ENCODE measurements at places on chromosomes 3 and 15.
A peak's percentile ranks its signal among the peaks of the same experiment; 100 is the strongest.

GRCh38 chr3:115361806-115362205 is 214.7 kb upstream of the ZBTB20 start:
- DNase-seq: no peak

DNA sequence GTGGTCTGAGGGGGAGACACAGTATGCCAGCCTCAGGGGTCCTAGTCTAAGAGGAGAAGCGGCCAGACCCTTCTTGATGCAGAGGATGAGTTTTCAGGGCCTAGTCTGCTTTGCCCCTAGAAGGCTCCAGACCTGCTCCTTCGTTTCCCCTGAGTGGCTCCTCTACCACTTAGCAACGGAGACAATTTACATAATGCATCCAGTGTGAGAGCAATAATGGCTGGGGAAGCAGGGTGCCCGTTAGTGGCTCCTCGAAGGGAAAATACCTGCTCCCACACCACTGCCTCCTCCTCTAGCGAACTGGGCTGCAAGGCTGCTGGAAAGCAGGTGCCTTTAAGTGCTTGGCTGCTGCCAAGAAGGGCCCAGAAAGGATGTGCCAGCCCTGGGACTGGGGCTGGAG is 38.9 kb downstream of the CACNA2D2 start:
- no peak for DNase-seq

- no peak for DNase-seq
Observed at GRCh38 chr3:9308298-9308990, 54.4 kb upstream of the THUMPD3 start.

- peak; percentile 46 for DNase-seq
Observed at GRCh38 chr3:122233101-122233952, 49.9 kb downstream of the CASR start.

GRCh38 chr3:173021547-173022185 is 119.4 kb downstream of the SPATA16 start:
- DNase-seq: no peak

DNA sequence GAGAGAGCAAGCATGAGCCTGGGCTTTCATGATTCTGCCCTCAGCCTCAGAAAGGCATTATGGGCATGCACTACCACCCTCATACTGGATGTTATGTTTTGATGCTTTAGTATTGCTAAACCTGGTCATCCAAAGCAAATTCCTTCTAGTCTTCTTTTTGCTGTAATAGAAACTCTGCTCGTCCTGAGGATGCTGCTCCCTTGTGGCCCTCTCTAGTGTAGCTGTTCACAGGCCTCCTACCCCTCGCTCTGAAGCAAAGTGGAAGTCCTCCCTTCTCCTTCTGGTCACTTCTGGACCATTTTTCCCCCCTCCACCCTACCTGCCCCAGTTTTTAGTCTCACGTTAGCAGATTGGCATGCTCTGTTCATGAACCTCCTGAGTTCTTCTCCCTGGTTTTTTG is 22.9 kb upstream of the CCNL1 start:
- no peak for DNase-seq

DNA sequence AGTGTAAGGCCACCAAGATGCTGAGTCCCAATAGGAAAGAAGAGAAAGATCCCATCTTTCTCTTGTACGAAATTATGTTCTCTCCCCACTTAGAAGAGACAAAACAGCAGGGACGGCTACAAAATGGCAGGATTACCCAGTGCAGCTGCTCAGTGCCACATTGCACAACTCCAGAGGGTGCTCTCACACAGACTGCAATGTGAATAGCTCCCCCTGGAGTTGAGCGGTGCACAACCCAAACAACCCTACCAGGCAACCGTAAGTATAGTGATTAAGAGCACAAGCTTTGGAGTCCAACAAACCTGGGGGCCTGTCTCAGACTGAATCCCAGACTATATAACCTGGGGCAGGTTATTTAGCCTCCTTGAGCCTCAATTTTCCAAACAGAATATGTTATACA is 3.1 kb upstream of the BHLHE40 start:
- no peak for DNase-seq

GRCh38 chr3:29314727-29315088 is 33.8 kb downstream of the RBMS3 start:
- DNase-seq: no peak

DNA sequence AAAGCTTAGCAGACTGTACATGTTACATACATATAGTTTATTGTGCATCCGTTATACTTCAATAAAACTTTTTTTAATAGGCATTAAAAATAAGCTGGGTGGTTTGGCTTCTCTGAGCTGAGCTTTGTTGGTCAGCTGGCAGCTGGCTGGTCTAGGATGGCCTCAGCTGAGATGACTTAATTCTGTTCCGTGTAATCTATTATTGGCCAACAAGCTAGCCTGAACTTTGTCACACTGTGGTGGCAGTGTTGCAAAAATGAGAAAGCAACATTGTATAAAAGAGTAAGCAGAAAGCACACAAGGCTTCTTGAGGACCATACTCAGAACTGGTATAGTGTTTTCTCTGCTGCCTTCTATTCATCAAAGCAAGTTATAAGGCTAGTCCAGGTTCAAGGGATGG is 45.2 kb downstream of the CGGBP1 start:
- DNase-seq: no peak

DNA sequence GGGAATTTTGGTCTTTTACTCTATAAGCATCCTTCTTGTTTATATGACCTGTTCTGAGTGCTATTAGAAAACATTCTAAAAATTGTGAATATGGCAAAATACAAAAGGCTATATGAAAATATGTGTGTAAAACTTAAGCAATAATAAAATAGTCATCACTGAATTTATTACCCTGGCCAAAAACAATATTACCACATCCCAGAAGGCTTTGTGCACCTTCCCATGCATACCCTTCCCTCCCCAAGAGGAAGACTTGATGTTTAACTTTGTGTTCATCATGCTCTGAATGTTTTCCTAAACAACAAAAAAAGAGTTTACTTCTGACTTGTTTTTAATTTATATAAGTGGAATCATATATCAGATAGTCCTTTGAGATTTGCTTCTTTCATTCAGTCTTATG is 155.1 kb upstream of the TNIK start:
- DNase-seq: no peak

Data from GM10248 (cell line).